Breast epithelium (tissue), 4 donors: ENCODE measurements at places on chromosomes 6 and 20. TPM values are rescaled to one million over a fixed set of nuclear protein-coding genes. Genes with fewer than 3 reads are reported as not detected.

- DNase-seq: no peak
Observed at GRCh38 chr6:28737750-28738395, 185.9 kb downstream of the TRIM27 start.

- no peak for DNase-seq
Observed at GRCh38 chr6:157887892-157888291, 64.8 kb downstream of the SNX9 start.

Gene EPPIN
- not detected for total RNA-seq

Gene SLC35D3
- not detected for total RNA-seq

Gene ASIP
- total RNA-seq: 0.96 TPM

GRCh38 chr20:23497536-23497935 lies 6.6 kb downstream of the CST8 start:
- no peak for DNase-seq

DNA sequence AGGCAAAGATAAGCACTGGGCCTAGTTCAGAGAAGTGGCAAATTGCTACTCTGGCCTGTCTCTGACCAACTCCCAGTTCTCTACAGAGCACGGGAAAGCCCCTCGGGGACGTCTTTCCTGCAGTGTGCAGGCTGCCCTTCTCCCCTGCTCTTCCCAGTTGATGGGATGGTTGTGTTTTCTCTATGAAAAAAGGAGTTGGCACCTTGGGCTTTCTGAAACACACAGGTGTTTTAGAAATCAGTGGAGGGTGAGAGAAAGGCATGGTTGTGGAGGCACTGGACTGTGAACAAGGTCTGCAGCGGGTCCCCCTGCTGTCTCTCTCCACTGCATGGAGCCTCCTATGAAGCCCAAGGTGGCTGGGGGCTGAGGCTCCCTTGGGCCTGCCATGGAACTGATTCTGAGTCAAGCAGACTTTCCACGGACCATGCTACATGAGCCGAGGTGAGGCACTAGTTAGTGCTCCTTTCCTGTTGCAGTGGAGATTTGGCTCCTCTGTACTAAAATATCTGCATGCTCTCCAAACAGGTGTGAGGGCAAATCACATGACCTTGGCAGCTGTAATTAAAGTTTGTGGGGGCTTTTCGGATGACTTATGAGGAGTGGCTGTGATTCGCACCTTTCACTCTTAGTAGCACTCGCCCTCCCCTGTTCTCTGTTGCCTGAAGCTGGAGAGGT lies 16.3 kb downstream of the GTSF1L start:
- DNase-seq: no peak

- DNase-seq: no peak
Observed at GRCh38 chr20:6994452-6994851, 227.0 kb downstream of the BMP2 start.

GRCh38 chr6:111057074-111057752 lies 30.1 kb upstream of the SLC16A10 start:
- no peak for DNase-seq
